ENCODE measurements at places on chromosomes 3 and 15. TPM values are rescaled to one million over a fixed set of nuclear protein-coding genes. Genes with fewer than 3 reads are reported as not detected.
A peak's percentile ranks its signal among the peaks of the same experiment; 100 is the strongest.

- peak; percentile 52 for DNase-seq
Measured at GRCh38 chr3:186487819-186488218, 56.4 kb downstream of the CRYGS start.

The AEN gene
- total RNA-seq = 53.6 TPM

DNA sequence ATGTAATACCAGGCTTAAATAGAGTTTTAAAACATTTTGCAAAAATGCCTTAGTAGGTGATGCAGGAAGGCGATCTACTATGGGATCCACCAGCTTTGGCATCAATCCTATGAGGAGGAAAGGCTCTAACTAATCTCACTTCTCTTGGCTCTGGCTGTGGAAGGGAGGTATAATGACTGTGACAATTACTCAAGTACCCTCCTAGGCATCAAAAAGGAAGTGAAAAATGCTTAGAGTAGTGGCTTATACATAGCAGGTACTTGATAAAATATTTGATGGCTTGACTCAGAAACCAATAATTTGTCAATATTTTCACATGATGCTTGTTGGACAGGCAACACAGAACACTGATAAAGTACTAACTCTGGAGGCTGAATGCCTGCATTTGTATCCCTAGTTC, 34.1 kb upstream of the SERPINI2 start:
- DNase-seq = no peak

DNA sequence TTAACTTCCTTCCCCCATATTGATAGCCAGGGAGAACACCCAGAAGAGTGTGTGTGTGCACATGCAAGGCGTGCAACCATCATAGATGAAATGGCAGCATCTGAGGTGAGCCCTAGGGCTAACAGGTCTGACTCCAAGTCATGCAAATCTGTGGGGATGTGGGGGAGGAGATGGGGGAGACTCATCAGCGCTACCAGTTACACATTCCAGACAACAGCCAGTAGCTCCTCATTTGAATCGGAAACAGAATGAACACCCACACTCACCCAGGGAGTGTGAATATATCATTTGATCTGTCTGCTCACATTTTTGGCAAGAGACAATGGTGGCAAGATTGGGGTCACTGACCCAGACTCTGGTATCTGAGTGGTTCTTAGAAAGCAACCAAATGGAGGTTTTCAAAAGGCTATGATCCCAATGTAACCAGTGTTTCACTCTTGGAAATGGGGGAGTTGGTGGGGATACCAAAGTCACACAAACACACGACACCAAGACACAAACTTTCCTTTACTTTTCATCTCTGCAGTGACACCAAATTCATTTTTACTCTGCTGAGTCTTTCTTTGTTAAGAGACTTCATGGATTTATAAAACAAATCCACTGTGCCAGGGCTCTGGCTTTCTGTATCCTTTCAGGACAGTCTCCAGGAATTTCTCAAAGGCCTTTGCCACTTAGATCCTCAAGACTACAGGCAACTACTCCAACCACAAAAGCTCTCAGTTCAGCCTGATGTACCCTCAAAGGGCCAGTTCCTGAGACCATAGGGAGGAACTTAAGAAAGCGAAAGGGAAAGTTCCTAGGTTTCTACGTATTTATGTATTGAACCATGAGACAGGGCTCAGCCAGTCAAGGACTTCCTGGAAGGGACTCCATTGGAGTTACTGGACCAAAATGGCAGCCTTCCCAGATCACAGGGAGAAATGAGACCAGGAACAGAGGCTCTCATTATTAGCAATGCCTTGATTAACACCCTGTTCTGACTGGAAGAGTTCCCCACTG, 2.2 kb downstream of the CDCP1 start:
- no peak for DNase-seq

The CHRM5 gene
- not detected for total RNA-seq

All from cardiac muscle cell (in vitro differentiated cells and primary cell).